ENCODE measurements at places on chromosomes 6 and 20.

- DNase-seq = no peak
Measured at GRCh38 chr6:23505026-23505425, 621.0 kb upstream of the NRSN1 start.

DNA sequence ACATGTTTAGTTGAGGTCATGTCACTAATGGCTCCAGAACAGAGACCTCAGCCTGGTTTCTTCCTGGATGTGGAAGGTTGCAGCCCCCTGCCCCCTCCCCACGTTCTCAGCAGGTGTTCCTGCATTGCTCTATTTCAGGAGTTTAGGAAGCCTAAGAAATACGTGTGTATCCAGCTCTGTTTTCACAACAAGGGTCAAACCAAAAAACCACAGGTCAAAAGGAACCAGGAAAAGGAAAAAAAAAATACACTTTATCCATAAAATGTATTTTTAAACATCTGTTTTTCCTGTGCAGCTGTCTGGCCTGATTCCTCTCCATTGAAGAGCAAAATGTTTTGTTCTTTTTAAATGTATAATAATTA, 107.9 kb upstream of the PLEKHG1 start:
- no peak for DNase-seq

GRCh38 chr6:155542036-155542435, 86.4 kb upstream of the NOX3 start:
- DNase-seq = no peak

DNA sequence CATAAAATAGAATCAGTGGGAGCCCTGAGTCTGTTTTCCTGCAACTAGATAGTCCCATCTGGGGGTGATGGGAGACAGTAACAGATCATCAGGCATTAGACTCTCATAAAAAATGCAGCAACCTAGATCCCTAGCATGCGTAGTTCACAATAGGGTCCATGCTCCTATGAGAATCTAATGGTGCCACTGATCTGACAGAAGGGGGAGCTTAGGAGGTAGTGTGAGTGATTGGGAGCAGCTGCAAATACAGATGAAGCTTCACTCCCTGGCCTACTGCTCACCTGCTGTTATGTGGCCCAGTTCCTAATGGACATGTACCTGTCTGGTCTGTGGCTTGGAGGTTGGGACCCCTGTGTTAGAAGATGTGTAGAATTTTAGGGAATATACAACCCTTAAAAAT, 904.5 kb upstream of the EPHA7 start:
- DNase-seq = no peak

DNA sequence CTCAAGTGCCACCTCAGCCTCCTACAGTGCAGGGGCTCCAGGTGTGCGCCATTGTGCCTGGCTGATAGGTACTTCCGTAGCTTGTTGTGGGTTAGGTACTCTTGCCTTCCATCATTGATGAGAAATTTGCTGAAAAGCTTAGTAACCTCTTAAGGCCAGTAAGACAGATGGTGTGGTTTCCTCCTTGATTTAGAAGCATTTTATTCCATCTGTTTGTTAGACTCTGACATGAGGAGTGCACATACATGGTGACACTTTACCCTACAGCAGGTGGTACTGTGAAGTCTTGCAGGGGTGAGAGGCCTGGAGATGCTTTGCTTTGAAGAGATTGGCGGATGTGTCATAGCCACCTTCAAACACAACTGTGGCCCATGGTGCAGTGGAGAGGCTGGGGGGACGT, 14.8 kb upstream of the MTG2 start:
- DNase-seq = no peak

- no peak for DNase-seq
Measured at GRCh38 chr20:34493646-34494045, 22.6 kb upstream of the DYNLRB1 start.

GRCh38 chr20:54397292-54398140, 77.9 kb upstream of the DOK5 start:
- no peak for DNase-seq

- no peak for DNase-seq
Measured at GRCh38 chr6:56683882-56684281, 41.2 kb upstream of the DST start.

GRCh38 chr6:8536122-8536521, 100.8 kb upstream of the SLC35B3 start:
- DNase-seq = no peak

DNA sequence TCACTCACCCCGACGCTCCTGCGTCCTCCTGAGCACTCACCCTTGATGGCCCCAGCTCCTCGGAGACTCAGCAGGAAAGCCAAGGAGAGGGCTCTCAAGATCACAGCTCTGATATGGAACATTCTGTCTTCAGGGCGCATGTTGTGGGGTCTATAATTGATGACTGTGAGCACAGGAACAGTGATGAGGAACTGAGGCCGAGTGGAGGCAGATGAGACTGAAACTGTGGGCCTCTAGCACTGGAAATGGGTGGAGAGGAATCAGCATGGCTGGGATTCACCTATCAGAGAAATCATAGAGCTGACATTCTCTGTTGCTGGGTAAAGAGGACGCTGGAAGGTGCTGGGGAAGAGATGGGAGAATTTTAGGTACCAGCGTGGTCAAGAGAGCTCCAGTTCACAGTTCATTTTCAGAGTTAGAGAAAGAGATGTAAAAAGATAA, at the start of gene HLA-DPA1:
TSS of gene HLA-DPA1 (minus strand) at position 219 of the 441 bp plus-strand sequence.
- DNase-seq = peak; percentile 3

GRCh38 chr6:124977067-124977908, 15.1 kb downstream of the RNF217 start:
- DNase-seq = no peak

Data from activated T-helper 9 cell treated with anti-CD3 and anti-CD28 coated beads, Interleukin-2, amount 50 U/mL, for 16 hours (primary cell).